ENCODE measurements at places on chromosomes 6 and 20.
A peak's percentile ranks its signal among the peaks of the same experiment; 100 is the strongest.

GRCh38 chr6:4664117-4664626 lies 112.0 kb upstream of the CDYL start:
- no peak for DNase-seq

DNA sequence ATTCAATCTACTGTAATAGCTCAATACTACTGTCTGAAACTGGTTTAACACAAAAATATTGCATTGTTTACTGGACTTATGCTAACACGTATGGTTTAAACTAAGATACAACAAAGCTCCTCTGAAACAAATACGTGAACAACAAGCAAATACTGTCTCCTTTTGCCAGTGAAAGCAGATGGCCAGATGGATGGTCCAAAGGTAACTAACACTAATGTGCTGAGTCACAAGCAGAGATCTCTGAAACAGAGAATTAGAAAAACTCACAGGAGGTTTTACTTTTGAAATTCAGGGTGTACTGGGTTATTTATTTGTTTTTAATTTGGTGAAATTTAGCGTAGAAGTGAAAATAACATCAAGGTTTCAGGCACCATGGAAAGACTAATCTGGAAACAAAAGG lies 124.3 kb upstream of the SOX4 start:
- no peak for DNase-seq

- no peak for DNase-seq
Observed at GRCh38 chr20:20371681-20372080, 3.8 kb downstream of the INSM1 start.

GRCh38 chr6:125014661-125014957 lies 52.4 kb downstream of the RNF217 start:
- DNase-seq, result no peak

GRCh38 chr6:15842727-15843117 lies 179.9 kb upstream of the DTNBP1 start:
- no peak for DNase-seq

DNA sequence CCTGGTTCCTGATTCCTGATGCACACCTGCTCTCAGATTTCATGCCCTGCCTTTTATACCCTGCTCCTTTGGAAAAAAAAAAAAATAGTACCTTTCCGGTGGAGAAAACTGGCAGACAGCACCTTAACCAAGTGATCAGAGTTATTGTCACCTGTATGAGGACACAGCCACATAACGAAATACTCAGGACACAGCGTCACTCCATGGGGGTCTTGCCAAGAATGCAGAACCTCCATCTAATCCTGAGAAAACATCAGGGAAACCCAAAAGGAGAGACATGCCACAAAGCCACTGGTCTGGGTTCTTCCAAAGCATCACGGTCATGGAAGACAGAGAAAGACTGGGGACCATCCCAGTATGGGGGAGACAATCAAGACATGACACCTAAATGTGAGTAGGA lies 29.1 kb downstream of the BFSP1 start:
- no peak for DNase-seq

DNA sequence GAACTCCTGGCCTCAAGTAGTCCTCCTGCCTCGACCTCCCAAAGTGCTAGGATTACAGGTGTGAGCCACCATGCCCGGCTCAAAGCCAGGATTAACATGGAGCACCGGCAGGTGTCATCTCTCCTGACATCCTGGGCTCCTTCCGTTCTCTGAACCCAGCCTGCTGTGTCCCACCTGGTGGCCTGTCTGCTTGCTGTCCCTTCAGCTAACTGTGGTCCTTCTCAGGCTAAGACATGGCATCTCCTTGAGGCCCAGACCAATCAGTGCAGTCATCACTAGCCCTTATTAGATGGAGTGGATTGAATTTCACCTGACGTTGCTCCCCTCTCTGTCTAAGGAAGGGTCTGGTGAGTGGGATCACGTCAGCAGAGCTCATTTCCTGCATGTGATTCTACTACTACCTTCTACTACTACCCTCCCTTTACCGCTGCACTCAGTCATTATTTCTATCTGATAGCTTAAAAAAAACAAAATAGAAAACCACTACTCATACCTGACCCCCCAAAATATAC lies 28.0 kb upstream of the SYNJ2 start:
- no peak for DNase-seq

DNA sequence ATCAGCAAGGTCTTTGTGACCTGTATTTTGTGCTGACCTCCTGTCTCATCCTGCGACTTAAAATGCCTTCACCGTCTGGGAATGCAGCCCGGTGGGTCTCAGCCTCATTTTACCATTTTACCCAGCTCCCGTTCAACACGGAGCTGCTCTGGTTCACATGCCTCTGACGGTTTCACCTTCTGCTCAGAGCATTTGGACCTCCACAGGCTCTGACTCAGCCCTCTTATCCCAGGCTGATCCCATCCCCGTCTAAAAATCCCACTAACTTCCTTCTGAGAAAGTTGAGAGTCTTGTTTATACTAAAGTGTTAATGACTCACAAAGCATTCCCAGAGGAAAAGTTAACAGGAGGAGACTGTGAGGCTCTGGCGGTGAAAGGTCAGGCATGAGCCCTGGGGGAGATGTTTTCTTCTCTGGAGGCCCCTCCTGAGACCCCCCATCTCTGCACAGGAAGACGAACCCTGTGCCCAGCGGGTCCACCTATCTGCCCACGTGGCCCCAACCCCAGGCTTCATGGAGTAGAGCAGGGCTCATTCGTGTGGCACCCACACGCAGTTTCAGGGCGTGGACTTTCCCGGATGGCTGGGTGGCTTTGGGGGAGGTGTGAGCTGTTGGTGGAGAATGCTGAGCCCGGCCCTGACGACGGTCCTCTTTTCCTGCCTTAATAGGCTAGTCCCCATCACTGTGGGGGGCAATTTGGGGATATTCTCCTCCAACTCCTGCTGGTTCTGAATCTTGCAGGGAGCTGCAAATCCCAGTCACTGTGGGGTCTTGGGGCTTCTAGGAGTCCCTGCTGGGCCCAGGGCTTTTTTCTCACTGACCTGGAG lies 3.3 kb upstream of the BIRC7 start:
- DNase-seq, result no peak

- DNase-seq, result no peak
Observed at GRCh38 chr6:22350109-22350508, 53.3 kb upstream of the PRL start.

GRCh38 chr6:82645536-82646230 lies 282.1 kb downstream of the TPBG start:
- no peak for DNase-seq

DNA sequence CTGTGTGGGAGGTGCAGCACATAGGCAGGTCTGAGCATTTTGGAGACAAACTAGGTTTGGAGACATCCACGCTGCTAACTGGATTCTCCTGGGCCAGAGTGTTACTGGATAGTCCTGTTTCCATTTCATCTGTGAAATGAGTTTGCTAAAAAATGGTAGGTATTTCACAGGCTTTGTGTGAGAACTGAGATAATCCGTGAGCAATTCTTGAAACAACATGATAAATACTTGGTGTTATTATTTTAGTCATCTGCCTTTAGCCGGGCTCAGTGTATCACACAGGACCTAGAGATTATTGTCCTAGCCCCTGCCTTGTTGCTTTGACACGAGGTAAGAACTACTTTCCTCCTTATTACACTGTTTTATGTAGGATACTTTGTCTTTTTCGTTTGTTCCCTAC lies 63.0 kb downstream of the PRR18 start:
- no peak for DNase-seq

GRCh38 chr6:43496370-43497128 lies 13.6 kb downstream of the LRRC73 start:
- DNase-seq, result no peak

GRCh38 chr6:43790031-43790430 lies 20.0 kb downstream of the VEGFA start:
- DNase-seq, result no peak

GRCh38 chr6:74993136-74993535 lies 212.7 kb downstream of the COL12A1 start:
- DNase-seq, result no peak

GRCh38 chr20:49749625-49750024 lies 35.9 kb upstream of the B4GALT5 start:
- DNase-seq, result no peak

- no peak for DNase-seq
Observed at GRCh38 chr6:121297694-121298093, 36.6 kb downstream of the TBC1D32 start.

DNA sequence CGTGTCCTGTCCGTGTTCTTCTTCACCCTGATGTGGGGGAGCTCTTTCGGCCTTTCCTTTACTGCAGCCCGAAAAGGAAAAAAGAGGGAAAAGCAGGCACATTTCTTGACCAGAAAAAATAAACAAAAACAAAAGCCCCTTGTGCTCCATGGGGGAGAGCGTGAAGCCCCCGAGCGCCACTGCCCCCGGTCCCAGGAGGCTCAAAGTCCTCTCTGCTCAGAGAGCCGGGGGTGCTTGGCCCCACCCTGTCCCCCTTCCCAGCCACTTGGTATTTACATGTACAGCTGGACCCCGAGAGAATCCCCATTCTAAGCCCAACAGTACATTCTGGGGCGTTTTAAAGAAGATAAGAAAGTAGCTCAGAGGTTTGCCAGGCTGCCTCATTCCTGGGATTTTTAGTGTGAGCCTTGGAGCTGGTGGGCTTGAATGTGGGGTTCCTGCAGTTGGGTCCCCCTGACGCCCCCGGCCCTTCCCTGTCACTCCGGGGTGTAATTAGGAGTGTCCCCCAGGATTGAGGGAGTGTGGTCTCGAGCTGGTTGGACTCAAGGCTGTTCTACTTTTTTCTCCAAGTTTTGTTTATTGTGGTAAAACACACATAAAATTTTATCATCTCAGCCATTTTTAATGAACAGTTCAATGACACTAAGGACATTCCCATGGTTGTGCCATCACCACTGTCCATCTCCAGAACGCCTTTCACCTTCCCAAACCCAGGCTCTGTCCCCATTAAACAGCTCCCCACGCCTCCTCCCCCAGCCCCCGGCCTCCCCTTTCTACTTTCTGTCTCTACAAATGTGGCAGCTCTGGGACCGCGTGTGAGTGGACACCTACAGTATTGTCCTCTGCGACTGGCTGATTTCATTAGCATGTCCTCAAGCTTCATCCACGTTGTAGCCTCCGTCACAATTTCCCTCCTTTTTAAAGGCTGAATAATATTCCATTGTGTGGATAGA lies 55.7 kb upstream of the BHLHE23 start:
- no peak for DNase-seq

DNA sequence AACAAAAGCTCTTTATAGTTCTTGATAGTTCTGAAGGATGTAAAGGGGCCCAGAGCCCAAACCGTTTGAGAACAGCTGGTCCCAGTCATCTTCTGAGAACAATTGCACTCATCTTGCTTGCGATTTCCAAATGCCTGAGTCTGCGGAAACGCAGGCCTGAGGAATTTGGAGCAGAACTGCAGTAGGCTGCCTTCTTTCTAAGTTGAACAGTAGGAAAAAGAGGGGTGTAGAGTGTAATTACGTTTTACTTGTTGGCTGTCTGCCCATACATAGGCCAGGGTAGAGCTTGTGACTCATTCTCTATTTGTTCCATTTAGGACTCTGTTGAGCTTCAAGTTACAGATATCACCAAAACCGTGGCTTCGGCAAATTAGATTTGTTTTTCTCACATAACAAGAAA lies 42.0 kb upstream of the KIF16B start:
- DNase-seq, result peak; percentile 53

DNA sequence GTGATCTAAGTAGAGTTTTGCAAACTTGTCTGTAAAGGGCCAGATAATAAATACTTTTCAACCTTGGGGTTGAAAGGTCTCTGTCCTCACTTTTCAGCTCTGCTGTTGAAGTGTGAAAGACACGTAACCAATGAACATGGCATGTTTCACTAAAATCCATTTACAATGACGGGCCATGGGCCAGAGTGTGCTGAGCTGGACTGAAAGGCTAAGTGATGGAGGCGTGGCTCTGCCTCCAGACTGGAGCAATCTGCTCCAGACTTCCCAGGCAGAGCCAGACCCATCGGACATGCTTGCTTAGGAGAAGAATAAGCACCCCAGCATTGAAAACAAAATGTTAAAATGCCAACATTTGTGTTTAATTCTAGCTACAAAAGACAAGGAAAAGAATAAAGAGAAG lies 41.4 kb downstream of the SCAND1 start:
- no peak for DNase-seq

GRCh38 chr6:137167702-137168377 lies 5.6 kb downstream of the IL22RA2 start:
- DNase-seq, result no peak

GRCh38 chr6:72218125-72218524 lies 331.8 kb downstream of the RIMS1 start:
- no peak for DNase-seq

DNA sequence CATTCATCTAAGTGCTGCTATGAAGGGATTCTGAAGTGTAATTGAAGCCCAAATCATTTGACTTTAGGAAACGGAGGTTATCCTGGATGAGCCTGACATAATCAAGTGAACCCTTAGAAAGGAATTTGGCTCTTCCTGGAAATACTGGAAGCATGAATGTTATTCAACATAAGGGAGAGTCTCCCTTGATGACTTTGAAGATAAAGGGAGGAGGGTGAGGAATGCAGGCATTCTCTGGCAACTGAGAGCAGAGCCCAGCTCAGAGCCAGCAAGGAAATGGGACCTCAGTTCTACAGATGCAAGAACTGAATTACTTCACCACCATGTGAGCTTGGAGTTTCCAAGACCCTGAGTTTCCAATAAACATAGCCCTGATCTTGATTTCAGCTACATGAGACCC lies 168.2 kb downstream of the DLL1 start:
- DNase-seq, result no peak

GRCh38 chr6:31740397-31741223 lies 805 bp downstream of the MSH5 start:
- no peak for DNase-seq

- DNase-seq, result no peak
Observed at GRCh38 chr20:31706607-31707257, 15.9 kb downstream of the BCL2L1 start.

- DNase-seq, result no peak
Observed at GRCh38 chr6:16148498-16148897, 19.6 kb downstream of the MYLIP start.

DNA sequence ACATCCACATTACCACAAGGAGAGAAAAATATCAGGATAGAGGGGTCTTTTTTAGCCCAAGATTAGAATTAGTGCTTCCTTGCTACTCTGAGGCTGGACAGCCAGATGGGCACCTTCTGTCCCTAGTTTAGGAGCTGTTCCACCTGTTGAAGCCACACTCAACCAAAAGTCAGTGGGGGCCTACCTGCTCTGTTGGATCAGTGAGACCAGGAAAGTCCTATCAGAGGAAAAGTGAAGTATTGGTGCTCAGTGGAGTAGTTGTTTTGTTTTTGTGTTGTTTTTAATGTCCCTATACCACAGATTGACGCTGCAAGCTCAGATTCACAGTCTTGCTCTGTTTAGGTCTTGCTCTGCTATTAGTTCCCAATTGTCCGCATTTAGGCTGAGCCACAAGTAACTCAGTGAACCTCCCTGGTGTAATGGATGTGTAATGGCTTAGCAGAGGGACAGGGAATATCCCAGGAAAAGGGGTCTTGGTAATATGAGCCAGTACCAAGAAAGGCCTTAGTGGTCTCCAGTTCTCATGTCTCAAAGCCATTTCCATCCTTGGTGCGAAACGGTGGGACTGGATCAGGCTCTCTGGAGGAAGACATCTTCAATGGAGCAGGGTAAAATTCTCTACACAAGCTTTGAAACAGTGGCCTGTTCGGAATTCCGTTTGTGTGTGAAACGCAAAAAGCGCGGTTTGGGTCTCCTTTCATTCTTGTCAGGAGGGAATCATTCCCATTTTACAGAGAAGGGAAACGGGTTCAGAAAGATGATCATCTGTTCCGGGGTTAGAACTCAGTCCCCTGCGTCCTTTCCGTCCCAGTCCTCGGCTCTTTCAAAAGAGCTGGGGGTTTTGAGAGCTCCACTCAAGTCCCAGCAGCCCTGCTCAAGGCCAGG lies 631 bp upstream of the PABPC1L start:
- no peak for DNase-seq
